ENCODE measurements at places on chromosomes 4 and X.

- DNase-seq, result no peak
Observed at GRCh38 chr4:102715057-102715456, 45.7 kb downstream of the MANBA start.

DNA sequence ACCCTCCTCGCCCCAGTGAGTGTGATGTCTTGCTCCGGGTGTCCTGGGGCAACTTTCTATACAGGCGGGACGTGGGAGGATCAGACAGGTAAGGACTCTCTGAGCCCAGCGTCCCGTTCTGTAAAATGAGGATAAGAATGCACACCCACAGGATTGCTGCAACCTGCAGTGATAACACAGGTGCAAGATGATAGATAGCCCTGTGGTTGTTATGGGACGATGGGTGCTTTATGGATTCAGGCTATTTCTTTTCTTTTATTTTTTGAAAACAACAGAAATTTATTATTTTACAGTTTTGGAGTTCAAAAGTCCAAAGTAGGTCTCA lies 28.6 kb downstream of the BEX3 start:
- DNase-seq, result no peak

DNA sequence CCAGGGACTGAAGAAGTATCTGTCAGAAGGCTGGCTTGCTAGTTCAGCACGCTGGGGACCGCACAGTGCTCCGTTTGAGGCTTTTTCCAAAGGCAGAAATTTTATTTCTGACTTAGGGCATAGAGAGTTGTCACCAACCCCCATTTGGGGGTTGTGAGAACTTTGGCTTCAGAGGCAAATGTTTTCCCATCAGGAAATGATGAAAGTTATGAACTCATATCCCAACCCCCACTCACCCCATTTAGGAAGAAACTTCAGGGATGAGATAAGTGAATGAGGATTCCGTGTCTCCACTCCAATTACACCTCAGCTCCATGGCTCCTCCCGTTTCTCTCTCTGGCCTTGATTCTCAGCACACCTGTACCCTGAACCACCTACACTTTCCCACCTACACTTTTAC lies 4.3 kb upstream of the WDR13 start:
- DNase-seq, result no peak

- peak; percentile 16 for DNase-seq
Observed at GRCh38 chr4:98657531-98658286, 702 bp downstream of the TSPAN5 start.

- no peak for DNase-seq
Observed at GRCh38 chr4:136873555-136873954, 658.7 kb downstream of the PCDH18 start.

- no peak for DNase-seq
Observed at GRCh38 chrX:150227873-150228410, 135.2 kb upstream of the MAMLD1 start.

DNA sequence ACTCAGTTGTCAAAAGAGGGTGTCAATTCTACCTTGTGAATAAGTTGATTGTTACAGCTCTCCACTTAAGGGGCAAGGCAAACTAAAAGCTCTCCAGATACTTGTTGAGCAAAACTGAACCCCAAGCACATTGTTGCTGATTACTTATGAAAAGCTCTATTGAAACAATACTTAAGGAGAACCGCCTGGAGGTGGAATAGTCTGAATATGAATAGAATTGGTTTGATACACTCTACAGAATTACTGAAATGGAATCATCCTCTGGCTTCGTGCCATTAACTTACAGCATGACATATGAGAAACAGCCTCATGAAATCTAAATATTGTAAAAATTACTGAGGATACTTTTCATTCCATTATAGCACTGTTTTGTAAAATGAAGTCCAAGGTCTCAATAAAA lies 127.0 kb upstream of the SH3RF1 start:
- DNase-seq, result no peak

DNA sequence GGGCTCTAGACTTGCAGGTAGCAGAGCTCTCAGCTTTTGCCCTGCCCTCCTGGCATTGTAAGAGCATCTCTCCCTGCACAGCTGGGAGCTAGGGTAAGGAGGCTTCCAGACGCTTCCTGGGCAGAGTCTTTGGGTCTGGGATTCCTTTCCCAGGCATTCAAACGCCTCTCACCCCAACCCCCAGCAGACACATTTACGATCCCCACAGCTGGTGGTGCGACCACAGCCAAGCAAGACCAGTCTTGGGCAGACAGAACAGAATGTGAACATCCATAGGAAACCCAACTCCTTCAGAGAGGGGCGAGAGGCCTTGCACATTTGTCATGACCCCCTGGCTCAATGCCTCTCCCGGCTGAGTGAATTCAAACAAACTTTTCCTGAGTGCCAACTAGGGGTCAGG lies 38.1 kb upstream of the CD99L2 start:
- DNase-seq, result no peak

GRCh38 chr4:165709516-165709915 lies 163.5 kb upstream of the TLL1 start:
- no peak for DNase-seq

DNA sequence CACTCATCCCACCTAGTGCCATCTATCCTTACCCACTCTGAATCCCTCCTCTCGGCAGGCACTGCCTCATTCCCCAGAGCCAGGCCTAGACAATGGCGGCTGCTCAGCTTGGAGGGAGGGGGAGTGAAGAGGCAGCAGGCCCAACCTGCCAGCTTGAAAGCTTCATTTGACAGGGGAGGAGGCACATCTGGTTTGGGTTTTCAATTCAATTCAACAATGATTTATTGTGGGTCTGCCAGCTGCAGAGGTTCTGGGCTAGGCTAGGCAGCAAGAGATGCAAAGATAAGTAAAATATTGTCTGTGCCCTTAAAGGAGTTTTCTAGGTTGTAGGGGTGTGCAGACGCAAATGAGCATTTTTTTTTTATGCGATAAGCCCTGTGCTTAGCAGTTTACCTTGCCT lies 58.5 kb downstream of the RTL9 start:
- no peak for DNase-seq

- DNase-seq, result no peak
Observed at GRCh38 chr4:4424499-4425115, 37.7 kb downstream of the NSG1 start.

DNA sequence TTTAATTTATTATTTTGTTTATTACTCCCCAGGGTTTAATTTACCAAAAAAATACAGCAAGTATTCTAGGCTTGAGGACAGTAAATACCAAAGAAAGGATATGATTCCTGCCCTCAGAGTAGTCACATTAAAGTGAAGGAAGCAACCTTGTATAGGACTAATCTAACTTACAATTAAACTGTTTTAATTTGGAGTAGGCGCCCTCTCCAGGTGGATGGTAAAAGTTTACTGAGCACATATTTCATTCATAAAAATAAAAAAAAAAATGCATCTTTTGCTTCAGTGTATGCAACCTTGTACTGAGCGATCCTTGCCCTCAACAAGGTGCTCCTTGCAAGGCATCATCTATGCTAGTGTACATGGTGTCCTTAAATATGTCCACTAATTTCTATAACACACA lies 72.0 kb upstream of the MAGEB16 start:
- DNase-seq, result no peak

- DNase-seq, result no peak
Observed at GRCh38 chr4:6907658-6908191, 1.9 kb upstream of the TBC1D14 start.

- DNase-seq, result no peak
Observed at GRCh38 chrX:6810776-6811175, 275.9 kb upstream of the VCX3A start.

GRCh38 chr4:110830461-110830860 lies 207.6 kb upstream of the PITX2 start:
- no peak for DNase-seq

Measured in activated CD8-positive, alpha-beta memory T cell treated with anti-CD3 and anti-CD28 coated beads for 1 hour (primary cell).